ENCODE measurements at places on chromosomes 3 and 15.
A peak's percentile ranks its signal among the peaks of the same experiment; 100 is the strongest.

- no peak for DNase-seq
Observed at GRCh38 chr3:9339761-9340471, 22.9 kb upstream of the THUMPD3 start.

GRCh38 chr3:119305286-119305685, 11.1 kb downstream of the ARHGAP31 start:
- DNase-seq: no peak

DNA sequence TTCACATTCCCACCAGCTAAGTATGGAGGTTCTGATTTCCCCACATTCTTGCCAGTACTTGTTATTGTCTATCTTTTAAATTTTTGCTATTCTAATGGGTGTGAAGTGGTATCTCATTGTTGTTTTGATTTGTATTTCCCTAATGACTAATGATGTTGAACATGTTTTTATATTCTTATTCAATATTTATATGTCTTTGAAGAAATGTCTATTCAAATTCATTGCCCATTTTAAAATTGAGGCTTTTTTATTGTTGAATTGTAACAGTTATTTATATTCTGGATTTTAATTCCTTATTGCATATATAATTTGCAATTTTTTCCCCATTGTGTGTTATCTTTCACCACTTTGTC, 255.3 kb downstream of the EDEM1 start:
- no peak for DNase-seq

DNA sequence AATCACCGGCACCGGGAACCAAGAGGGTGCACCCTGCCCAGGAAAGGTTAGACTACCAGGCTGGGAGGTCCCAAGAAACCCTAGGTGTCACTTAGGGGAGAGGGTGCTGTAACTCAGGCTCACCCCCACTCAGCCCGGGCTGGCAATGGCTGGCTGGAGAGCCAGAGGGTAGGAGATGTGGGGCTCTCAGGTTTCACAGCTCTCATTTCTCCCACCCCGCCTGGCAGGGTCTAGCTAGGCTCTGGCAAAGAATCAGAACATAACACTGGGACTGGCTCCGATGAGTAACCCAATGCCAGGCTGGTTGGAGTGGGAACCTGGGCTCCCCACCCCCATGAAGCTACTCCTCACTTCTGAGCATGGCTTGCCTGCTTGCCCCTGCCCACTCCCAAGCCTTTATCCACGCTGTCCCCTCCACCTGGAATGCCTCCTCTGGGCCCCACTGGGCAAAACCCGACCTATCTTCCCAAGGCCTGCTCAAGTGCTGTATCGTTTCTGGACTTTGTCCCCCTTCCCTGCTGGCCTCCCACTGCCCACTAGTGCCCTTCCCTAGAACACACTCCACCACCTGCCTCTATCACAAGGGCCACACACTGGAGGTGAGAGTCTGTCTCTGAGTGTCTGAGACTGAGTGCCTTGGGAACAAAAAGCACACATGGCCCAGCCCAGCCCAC, 2.0 kb downstream of the CIB2 start:
- DNase-seq: no peak

DNA sequence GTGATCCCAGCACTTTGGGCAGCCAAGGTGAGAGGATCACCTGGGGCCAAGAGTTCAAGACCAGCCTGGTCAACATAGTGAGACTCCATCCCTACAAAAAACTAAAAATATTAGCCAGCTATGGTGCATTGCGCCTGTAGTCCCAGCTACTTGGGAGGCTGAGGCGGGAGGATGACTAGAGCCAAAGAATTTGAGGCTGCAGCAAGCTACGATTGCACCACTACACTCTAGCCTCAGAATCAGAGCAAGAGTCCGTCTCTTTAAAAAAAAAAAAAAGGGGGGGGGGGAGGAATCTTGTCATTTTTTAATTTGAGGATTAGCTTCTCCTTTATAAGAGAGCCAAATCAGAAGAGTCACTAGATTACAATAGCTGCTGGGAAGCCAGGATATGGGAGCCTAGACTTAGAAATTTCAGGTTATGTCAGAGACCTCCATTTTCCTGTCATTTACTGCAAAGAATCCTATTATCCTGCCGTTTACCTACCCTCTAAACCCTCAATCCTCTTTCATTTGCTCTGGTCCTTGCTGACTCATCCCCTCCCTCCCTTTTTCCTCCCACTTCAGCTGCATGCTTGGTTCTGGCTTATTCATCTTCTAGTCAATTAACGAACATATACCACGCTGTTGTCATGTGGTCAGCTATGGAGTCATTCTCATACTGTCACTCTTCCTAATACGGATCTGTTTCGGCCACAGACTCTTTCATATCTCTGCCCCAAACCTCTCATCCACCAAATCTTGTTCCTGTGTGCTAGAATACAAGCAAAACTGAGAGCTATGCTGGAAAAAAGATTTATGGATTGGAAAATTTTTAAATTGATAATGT, 83.8 kb upstream of the PPIB start:
- no peak for DNase-seq

GRCh38 chr15:84778194-84778593, 29.8 kb downstream of the ZNF592 start:
- no peak for DNase-seq

GRCh38 chr3:115571413-115571812, 51.9 kb upstream of the GAP43 start:
- DNase-seq: no peak

DNA sequence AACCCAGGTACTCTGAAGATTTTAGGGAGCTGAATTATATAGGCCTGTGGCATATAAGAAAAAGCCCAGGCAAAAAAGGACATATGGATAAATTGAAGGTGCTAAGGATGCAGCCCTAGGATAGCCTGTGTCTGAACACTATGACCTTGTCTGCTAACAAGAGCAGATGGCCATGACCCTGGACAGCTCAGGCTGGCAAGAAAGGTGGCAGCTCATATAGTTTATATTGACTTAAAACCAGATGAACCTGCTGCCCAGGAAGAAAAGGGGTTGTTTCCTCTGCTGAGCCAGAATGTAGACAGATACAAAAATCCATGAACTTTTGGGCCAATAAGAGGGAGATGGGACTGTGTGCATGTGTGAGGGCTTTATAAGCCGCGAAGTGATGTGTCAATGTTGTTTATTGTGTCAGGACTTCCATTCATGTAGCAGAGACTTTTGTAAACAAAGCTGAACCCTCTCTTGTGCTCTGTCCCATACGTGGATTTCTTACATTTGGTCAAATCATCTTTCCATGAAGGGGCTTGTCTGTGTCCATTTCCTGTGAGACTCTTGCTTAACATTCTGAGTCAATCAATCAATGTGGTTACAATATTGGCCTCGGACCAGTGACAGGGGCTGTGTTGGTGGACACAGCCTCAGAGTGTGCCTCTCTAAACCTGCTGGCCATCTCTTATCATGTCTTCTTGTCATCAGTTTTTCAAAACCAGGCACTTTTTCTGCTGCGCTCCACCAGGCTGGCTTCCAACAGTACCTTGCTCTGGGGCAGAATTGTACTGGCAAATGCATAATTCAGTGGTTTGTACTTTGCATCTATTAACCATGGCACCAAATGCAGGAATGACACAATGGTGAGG, 321.2 kb downstream of the WDR72 start:
- no peak for DNase-seq

- no peak for DNase-seq
Observed at GRCh38 chr15:55319537-55320237, 665 bp downstream of the PIGB start.

- DNase-seq: no peak
Observed at GRCh38 chr3:79651536-79652065, 116.2 kb downstream of the ROBO1 start.

- peak; percentile 24 for DNase-seq
Observed at GRCh38 chr15:100332231-100332630, 9.5 kb downstream of the ADAMTS17 start.

- no peak for DNase-seq
Observed at GRCh38 chr15:49380912-49381311, 42.1 kb upstream of the FGF7 start.

DNA sequence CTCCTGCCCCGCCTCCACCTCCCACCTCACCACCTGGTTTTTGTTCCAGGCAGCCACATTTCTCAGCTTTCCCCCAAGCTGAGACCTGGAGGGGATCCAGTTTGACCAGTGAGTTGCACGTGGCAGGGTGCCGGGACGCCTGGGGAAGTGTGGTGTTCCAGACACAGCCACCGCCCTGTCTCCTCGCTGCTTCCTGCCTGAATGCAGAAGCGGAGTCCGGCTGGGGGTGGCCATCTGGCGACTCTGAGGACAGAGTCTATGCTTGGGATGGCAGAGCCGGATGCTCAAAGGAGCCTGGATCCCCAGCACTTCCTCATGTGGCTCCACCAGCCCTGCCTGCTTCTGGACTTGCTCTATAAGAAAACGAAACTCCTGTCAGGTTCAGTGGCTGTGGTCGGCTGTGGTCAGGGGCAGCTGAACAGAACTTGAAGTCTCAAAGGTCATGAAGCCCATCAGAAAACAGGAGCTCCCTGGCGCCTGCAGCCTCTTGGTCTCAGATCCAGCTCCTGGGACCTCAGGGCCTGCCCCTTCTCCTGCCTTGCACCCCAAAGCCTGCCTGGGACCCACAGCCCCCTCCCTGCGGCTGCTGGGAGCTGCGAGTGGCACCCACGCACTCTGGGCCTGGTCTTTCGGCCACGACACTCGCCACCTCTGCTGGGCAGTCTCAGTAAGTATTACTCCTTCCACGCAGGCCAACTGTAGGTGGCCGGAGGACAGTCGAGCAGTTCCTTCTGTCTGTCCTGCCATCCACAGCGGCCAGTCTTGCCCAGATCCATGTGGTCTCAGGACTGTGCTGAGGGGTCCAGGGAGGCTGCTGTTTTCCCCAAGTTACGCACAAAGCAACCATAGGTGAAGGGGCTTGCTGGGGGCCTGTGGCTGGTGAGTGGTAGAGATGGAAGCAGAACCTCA, 112.8 kb upstream of the MEF2A start:
- peak; percentile 86 for DNase-seq

DNA sequence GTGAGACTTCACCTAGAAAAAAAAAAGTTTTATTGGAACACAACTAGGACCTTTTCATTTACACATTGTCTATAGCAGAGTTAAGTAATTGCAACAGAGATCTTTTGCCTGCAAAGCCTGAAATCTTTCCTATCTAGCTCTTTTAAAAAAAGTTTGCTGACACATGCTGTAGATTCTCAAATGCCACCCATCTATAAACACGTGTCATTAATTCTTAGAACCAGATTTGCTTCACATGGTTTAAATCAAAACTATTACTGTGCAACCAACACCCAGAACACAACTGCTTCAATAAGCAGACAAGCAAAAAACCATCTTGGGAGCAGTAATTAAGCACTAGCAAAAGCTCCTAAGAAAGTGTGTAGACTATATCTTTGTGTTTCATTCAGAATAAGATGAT, 55.0 kb downstream of the OXSM start:
- DNase-seq: no peak

GRCh38 chr3:102447272-102447671, 12.5 kb downstream of the ZPLD1 start:
- no peak for DNase-seq

GRCh38 chr3:98359993-98360675, 6.5 kb downstream of the OR5K4 start:
- DNase-seq: no peak

DNA sequence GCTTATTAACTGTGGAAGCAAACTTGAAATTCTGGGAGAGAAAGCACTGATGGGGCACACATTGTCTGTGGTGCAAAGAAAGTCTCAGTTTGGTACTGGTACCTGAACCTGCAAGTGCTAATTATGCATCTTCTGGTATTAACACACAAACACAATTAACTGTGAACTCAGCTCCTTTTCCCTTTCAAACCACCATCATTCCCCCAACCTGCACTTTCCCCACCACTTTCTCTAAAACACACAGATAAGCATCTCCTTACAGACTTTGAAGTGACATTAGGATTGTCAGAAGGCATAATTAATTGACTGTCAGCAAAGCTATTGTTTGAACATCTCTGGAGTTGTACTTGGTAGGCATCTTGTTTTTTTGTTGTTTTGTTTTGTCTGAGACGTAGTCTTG, 452.2 kb upstream of the TPRG1 start:
- no peak for DNase-seq

DNA sequence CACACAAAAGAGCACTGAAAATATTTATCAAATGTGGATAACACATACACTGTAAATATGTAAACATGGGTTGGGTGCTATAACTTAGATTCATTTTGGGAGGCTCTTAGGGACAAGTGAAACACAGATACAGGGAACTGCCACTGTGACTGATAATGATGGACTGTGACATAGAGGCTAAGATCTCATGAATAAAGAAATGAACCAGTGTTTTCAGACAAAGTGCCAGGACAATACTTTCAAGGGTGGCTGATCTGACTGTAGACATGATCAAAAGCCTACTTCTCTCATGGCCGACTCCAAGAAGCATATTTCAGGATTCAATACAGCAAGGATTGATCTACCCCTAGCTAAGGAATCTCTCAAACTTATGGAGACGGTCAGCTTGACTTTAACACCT, 353.8 kb downstream of the FGF12 start:
- no peak for DNase-seq

GRCh38 chr3:192897005-192897404, 20.7 kb downstream of the MB21D2 start:
- DNase-seq: no peak

GRCh38 chr3:66809595-66809958, 188.5 kb upstream of the KBTBD8 start:
- DNase-seq: no peak

GRCh38 chr3:169337500-169338078, 325.9 kb downstream of the MECOM start:
- DNase-seq: no peak

- DNase-seq: no peak
Observed at GRCh38 chr15:81126892-81127291, 7.2 kb upstream of the CFAP161 start.

- DNase-seq: no peak
Observed at GRCh38 chr15:66701422-66702034, 508 bp upstream of the SMAD6 start.

GRCh38 chr3:178491751-178492150, 44.5 kb upstream of the KCNMB2 start:
- DNase-seq: no peak

DNA sequence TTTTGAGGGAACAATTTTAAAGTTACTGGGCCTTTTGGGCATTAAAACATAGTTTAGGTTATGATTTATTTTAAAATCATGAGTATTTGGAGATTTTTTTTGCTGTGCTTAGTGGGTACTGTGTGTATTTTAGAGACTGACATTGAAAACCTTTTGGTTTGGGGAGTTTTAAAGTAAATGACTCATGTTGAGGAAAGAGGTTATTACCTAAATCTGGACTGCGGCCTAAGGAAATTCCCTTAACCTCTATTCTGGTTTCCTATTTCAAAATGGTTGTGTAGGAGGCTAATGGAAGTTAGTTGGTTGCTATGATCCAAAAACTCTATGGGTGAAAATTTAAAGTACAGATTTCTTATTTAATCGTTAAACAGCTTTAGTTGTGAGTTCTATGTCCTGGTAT, 57.3 kb upstream of the DPH6 start:
- no peak for DNase-seq

DNA sequence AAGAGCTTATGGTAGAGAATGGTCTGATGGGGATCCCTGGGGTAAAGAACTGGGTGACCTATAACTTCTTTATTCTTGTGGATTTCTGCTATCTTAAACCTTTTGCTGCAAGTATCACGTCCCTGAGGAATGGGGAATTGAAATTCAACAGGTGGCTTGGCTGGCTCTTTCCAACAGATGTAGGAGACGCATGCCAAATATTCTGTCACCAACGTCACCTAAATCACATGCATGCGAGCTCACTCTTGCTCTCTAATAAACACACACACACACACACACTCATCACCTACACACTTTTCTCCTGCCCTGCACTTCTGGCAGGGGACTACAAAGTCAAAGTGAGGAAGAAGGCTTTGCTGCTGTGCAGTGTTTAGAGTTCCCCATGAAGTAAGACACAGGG, 145.8 kb upstream of the NECTIN3 start:
- DNase-seq: no peak
